ENCODE measurements at places on chromosomes 7 and 10. TPM values are rescaled to one million over a fixed set of nuclear protein-coding genes. Genes with fewer than 3 reads are reported as not detected.

Gene PON1
- total RNA-seq, result 0.28 TPM

Gene GBF1
- 27.3 TPM for total RNA-seq

Gene BPGM
- 18.6 TPM for total RNA-seq

Gene CADPS2
- 0.12 TPM for total RNA-seq

Gene SLC39A12
- not detected for total RNA-seq

Gene EVX1
- not detected for total RNA-seq

Gene TSPAN13
- total RNA-seq, result 10.9 TPM

Gene C10orf67
- 0.06 TPM for total RNA-seq

Gene MRC1
- total RNA-seq, result 0.02 TPM

Gene PRPS1L1
- total RNA-seq, result not detected

Gene SCIN
- total RNA-seq, result 0.70 TPM

Gene CHST3
- 42.6 TPM for total RNA-seq

Gene LCOR
- total RNA-seq, result 8.1 TPM

Gene MORN4
- 7.3 TPM for total RNA-seq

Gene KRIT1
- total RNA-seq, result 26.0 TPM

Gene NSUN6
- 4.6 TPM for total RNA-seq

Gene CHST15
- total RNA-seq, result 9.0 TPM

Gene AKR1C4
- total RNA-seq, result 0.18 TPM

All from A549 treated with DMSO at 1 μM for 4 hours (cell line).